CD4-positive, alpha-beta T cell treated with Interleukin-15 for 1 hour (primary cell): ENCODE measurements at places on chromosomes 3 and 15.
A peak's percentile ranks its signal among the peaks of the same experiment; 100 is the strongest.

DNA sequence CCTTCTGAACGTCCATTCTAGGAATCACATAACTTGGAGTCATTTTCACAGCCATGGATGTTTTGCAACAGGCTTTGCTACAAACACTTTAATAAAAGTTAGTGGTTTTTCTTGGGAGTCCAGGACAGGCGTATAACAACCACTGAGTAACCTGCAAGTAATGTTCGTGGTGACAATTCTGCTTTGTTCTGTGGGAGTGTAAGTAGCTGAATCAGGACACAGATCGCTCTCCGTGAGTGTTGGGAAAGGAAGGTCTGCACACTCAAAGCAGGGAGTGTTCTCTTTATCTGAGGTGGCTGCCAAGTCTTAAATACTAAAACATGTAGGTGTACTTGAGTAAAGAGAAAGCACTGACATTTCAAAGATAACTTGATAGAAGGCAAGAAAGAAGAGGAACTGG, 7.9 kb upstream of the BNC1 start:
- no peak for DNase-seq

- DNase-seq, result no peak
Observed at GRCh38 chr15:68807249-68807648, 13.4 kb downstream of the ANP32A start.

GRCh38 chr3:5186089-5186857, 1.2 kb upstream of the EDEM1 start:
- peak; percentile 38 for DNase-seq

DNA sequence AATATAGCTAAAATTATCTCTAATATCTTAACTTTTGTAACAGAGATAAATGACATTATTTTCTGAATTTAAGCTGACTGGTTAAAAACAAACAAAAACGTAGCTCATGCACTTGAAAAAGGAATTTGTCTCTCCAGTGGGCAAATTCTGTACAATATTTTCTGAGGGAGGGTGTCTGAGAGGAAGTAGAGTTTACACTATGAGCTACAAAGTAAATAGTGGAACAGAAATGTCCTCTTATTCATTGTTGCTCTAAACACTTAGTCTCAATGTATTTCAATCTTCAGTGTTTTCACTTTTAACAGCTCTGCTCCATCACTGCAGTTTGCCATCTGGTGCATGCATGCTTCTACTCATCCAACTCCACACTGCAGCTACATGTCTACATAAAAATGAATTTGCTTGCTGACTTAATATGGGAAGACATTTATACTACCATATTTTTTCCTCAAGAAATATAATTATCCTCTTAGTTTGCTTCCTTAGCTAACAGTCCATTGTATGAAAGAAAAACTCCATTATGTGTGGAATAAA, 817.4 kb upstream of the LMCD1 start:
- DNase-seq, result no peak

DNA sequence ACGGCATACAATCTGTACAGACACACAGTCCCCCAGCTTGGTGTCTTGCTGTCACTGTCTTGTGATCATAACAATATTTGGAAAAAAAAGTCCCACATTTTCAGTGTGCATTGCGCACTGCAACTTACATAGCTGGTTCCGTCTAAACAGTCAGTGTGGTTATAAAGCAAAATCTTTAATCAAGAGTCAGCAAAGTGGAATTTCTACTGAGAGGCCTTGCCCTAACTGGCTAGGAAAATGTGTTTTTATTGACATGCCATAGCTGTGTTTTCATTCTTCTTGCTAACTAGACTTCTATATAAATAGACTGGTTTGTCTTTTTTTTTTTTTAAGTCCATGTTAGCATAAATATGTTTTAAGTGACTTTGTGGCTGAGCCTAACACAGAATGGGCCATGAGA, 174.8 kb downstream of the POLR2M start:
- DNase-seq, result no peak

GRCh38 chr3:86837871-86838270, 153.1 kb downstream of the VGLL3 start:
- no peak for DNase-seq

DNA sequence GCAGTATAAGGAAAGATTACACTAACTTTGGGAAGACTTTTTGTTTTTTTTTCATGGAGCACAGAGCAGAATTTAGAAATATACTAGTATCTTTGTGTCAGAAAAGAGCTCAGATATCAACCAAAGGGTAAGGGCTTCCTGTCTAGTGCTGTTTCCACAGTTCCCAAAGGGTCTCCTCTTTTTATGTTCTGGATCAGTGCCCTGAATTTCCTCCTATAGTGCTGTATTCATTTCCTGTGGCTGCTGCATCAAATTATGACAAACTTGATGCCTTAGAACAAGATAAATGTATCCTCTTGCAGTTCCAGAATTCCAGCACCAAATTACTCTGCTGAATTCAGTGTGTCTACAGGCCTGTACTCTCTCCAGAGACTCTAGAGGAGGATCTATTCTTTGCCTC, 219.8 kb upstream of the THRB start:
- no peak for DNase-seq

DNA sequence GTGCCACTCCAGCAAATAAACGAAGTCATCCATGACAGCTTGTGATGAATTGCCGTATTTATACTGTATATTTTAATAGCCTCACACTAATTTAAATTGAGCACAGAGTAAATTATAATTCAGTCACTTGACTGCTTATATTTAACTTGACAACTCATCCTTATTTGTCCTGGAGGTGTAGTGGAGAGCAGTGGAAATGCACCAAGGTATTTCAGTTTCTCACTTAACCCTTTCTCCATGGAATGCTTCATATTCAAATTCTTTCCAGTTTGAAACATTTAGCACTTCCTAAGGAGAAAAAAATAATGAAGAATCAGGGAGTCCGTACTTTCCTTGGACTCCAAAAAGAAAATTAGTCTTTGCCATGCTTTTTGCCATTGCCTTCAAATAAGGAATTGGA, 99.0 kb downstream of the MAP2K5 start:
- DNase-seq, result no peak

DNA sequence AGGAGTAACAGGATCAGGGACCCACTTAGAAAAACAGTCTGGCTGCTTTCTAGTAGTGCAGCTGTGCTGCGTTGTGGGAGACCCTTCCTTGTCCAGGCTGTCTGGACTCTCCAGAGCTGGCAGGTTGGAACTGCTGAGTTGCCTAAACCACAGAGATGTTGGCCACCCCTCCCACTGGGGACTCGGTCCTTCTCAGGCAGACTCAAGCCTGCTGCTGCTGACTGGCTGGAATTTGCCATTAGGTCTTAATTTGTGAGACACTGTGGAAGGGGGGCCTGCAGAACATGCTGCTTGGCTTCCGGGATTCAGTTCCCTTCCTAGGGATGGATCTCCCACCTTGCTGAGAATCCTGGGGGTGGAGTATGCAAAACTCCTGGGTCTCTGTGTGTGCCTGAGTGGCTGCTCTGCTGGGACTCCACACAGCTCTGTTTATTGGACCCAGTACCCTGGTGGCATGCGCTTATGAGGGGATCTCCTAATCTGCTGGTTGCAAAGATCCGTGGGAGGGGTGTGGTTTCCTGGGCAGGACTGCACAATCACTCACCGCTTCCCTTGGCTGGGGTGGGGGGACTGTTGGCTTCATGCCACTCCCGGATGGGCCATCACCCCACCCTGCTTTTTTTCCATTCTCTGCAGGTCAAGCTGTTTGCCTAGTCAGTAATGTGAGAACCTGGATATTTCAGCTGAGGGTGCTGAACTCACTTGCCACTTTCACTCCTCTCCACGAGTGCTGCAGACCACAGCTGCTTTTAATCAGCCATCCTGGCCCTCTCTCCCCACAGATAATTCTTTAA, 150.5 kb downstream of the CFAP20DC start:
- DNase-seq, result peak; percentile 35

- no peak for DNase-seq
Observed at GRCh38 chr3:168091302-168091858, 4.3 kb downstream of the GOLIM4 start.

DNA sequence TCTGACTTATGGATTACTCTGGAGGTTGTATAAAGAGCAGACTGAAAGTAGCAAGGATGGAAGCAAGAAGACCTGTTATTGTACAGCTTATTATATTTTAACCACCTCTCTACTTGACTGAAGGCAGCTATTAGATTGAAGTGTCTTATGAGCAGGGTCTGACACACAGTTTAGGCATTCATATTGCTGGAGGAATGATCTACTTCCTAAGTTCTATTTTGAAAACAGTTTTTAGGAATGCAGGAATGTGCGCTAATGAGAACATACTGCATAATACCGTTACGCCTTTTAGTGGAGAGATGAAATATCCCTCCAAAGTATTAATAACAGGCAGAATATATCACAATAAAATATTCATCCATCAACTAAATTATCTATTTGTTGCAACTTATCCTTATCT, 193.3 kb downstream of the ISL2 start:
- no peak for DNase-seq

GRCh38 chr15:58694641-58695398, 54.7 kb downstream of the ADAM10 start:
- no peak for DNase-seq

GRCh38 chr3:182886497-182886896, 93.2 kb downstream of the ATP11B start:
- no peak for DNase-seq

DNA sequence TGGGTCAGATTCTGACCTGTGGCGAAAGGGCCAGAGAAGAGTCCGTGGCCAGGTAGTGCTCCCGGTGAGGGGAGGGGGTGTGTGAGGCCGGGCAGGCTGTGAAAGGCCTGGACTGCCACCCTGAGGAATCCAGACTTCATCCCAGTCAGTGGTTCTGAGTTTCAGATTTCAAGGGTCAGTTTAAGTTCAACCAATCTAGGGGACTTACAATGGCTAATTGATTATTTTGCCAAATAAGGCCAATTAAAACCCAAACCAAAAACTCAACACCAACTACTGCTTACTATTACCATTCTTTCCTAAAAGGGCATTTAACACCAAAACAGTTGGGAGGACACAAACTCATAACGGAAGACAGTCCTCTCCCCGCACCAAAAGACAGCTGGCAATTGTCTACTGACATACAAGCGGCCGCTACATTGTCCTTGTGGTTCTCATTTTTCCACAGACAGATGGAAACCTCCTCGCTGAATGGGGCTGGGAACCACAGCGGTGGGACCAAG, 30.5 kb downstream of the TMEM44 start:
- DNase-seq, result no peak

DNA sequence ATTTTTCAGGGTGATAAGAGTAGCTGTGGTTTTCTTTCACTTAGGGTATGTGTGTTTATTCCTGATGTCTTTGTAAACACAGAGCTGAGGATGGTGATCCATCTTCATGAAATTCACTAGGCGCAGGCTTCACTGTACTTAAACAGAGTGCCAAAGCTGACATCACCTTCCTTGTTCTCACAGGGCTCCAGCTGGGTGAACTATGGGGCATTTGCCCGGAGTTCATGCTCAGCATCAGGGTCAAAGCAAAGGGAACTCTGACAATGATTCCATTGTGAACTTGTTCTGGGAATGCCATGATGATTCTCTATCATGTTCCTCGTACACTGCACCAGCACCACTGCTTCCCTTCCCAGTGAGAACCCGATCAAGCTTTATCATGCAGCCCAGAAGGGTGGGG, 184.8 kb upstream of the P2RY1 start:
- DNase-seq, result no peak

DNA sequence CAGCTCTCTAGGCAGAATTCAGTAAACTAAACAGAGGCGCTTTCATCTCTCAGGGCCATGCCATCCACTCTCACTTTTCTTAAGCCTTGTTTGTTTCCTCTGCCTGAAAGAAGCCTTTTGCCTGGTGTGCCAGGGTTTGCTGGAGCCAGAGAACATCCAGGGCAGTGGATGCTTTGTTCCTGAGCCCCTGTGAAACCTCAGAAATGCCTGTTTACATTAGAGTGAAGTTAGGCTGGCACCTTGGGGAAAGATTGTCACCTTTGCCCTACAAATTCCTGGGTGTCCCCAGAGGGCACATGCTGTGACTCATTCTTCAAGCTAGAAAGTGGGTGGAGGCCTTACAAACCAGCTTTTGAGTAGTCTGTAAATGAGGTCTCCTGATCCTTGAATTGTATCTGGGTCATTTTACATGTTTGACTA, 10.7 kb upstream of the TRAK1 start:
- DNase-seq, result no peak

GRCh38 chr3:122003606-122004005, 18.4 kb downstream of the ILDR1 start:
- no peak for DNase-seq

DNA sequence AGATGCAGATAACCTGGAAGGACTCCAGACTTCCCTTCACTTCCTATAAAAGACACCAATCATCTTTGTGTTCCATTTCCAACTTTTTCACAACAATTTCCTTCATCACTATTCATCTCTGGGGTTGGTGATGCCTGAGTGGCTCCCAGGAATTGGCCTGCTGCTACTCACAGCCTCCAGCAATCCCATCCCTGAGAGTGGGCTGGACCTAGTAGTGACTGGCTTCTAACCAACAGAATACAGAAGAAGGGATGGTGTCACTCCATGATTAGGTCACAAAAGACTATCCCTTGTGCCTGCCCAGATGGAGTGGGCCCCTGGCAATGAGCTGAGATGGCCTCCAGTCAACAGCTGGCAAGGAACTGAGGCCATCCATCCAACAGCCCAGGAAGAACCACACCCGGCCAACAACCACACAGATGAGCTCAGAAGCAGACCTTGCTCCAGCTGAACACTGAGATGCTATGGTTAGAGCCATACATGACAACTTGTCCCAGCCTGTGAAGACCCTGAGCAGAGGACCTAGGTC, 20.9 kb downstream of the OCA2 start:
- no peak for DNase-seq

DNA sequence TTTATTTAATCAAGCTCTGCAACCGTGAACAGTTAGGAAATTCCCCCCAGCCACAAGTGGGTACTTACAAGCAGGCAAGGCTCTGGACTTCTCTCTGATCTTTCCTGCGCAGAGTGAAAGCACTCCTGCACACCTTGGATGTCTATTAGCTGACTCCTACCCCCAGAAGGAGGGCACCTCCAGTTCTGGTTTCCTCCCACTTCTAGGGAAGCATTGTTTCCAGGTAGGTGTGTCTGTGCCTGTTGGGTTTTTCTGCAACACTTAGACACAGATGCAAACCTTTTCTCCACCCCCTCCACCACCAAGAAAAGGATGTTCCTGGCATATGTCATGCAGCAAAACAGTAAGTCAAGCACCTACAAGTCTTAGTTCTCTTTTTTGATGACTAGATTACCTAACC, at the start of gene ZBED2:
Gene ZBED2, minus strand, starts transcription at position 115 of the 400 bp plus-strand sequence. CDS start 1,145 bp downstream, outside the sequence.
- no peak for DNase-seq

GRCh38 chr15:48358229-48359152, 27.3 kb downstream of the DUT start:
- no peak for DNase-seq

GRCh38 chr15:48565560-48566482, 79.7 kb downstream of the FBN1 start:
- DNase-seq, result no peak
